ENCODE measurements at places on chromosomes 6 and 20.

GRCh38 chr6:50091641-50092040 lies 41.9 kb upstream of the DEFB112 start:
- no peak for DNase-seq

DNA sequence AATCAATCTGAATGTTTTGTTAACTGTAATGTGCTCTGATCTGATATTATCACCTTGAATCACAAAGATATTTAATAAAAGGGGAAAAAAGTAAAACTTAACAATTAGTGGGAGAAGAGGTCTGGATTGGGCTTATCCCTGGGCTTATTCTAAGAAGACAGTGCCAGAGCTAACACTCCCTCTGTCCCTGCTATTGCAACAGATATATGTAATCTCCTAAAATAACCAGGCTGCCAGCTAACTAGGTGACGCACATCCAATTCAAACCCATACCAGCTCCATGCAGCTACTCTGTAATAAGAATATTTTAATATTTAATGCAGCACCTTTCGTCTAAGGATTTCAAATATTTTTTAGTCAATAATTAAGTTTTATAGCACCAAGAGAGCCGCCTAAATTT lies 330.1 kb upstream of the MARCKS start:
- no peak for DNase-seq

- peak; percentile 53 for DNase-seq
These were observed 18.6 kb downstream of the TREML2 start for GRCh38 chr6:41182069-41183034.

GRCh38 chr6:7154341-7155139 lies 46.8 kb downstream of the RREB1 start:
- no peak for DNase-seq

- DNase-seq = no peak
These were observed 1.6 kb downstream of the KCNG1 start for GRCh38 chr20:51021067-51022025.

DNA sequence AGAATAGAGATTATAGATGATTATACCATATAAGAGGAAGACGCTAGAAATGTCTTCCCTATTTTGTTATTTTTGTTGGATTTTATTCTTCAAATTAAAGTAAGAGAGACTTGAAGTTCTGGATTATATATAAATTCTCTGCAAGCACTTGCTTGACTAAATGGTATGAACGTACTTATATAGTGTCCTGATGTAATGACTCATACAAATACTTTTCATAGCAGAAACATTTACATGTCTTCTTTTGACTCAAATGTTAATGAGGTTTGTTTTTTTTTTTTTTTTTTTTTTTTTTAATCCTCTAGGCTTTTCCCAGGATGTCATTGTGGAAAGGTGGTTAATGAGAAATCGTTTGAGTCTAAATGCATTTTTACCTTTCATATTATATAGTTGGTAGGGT lies 55.0 kb downstream of the PDE7B start:
- no peak for DNase-seq

DNA sequence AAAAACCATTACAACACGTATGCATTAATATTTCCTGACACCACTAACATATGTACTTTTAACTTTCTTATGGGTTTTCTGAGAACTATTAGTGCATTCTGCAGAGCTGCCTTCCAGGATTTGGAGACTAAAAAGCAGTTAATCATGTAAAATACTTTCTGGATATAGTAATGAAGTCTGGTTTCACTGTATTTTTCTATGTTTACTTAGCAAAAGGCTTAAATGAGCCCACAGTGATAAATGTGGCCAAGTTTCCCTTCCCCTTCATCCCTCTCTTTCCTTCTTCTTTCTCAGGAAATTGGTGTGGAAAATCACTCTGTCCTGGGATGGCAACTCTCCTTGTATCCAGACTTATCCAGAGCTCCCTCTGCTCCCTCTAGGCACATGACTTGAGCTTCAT lies 29.7 kb upstream of the ENPP1 start:
- DNase-seq = no peak

DNA sequence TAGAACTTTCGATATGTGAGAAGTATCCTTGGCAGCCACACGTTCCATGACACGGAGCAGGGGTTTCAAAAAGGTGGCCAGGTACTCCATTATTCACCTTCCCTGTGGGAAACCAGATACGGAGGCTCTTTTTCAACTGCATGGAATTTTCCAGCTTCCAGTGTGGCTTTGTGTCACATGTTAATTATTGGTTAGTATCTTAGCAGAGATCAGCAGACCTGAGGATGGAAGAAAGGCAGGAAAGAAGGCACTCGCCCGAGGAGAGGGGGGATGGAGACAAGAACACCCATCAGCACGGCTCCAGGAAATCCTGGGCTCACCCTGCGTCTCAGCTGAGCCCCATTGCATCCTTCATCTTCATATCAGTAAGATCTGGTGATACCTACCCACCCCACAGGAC lies 115.5 kb downstream of the PXDC1 start:
- DNase-seq = no peak

GRCh38 chr6:52074155-52074554 lies 13.3 kb downstream of the PKHD1 start:
- DNase-seq = no peak

GRCh38 chr6:129455126-129455769 lies 254.7 kb downstream of the ARHGAP18 start:
- no peak for DNase-seq

GRCh38 chr20:56664796-56665195 lies 35.7 kb downstream of the TFAP2C start:
- DNase-seq = no peak

DNA sequence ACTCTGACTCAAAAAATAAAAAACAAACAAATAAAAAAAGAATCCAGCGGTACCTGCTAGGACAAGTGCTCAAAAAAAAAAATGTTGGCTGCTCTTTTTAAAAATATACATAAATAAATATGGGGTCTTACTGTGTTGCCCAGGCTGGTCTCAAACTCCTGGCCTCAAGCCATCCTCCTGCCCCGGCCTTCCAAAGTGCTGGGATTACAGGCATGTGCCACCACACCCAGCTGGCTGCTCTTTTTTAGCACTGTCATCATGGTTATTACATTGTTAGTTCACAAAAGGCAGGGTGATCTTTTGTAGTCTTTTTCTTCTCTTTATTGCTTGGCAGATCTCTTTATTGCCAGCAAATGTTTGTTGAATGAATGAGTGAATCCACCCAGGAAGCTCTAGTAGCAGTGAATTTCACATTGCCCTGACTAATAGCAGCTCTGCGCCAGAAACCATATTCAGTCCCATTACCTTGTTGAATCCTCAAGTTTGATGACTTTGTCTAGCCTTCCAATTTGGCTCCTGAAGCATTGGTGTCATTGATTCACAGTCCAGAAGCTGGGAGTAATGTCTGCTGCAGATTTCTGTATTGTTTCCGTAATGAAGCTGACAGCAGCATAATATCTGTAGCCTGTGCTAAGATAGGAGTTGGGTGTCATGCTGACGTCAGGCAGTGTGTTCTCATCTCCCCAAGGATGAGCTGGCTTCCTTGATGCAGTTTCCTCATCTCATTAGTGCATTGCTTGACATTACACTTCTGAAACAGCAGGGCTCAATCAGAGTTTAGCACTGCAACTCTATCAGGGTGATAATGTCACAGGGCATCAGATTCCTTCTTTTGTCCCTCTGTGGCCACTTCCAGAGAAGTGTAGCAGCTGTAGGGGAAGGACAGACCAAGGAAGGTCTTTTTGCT lies 84.9 kb upstream of the TGM3 start:
- DNase-seq = no peak

- DNase-seq = no peak
These were observed 6.1 kb upstream of the C6orf58 start for GRCh38 chr6:127570739-127571389.

- no peak for DNase-seq
These were observed 134.9 kb downstream of the TMEM200A start for GRCh38 chr6:130500693-130501092.

- DNase-seq = no peak
These were observed 23.4 kb upstream of the APMAP start for GRCh38 chr20:25015986-25016385.

DNA sequence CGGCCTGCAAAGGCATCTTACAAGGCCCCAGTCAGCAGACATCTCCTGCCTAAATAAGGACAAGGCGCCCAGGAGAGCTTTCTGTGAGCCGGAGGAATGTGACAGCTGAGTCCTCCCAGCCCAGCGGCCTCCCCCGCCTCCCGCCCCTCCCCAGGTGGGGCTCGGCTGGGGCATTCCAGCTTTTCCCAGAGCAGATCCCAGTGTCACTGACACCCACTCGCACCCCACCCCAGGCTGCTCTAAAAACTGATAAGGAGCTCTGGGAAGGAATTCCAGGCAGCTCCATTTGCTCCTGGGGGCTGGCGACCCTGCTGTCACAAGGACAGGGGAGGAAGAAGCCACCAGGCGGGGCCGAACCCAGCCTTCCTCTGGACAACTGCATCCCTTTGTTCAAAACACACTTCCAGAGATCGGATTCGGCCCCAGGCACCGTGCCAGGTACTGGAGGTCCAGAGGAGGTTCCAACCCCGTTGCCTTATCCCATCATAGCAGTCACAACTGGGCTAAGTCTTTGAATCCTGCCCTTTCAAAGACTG lies 49.7 kb downstream of the JPH2 start:
- no peak for DNase-seq

GRCh38 chr6:143965503-143966171 lies 42.4 kb downstream of the PLAGL1 start:
- no peak for DNase-seq

GRCh38 chr20:43171930-43172329 lies 17.8 kb downstream of the PTPRT start:
- no peak for DNase-seq

DNA sequence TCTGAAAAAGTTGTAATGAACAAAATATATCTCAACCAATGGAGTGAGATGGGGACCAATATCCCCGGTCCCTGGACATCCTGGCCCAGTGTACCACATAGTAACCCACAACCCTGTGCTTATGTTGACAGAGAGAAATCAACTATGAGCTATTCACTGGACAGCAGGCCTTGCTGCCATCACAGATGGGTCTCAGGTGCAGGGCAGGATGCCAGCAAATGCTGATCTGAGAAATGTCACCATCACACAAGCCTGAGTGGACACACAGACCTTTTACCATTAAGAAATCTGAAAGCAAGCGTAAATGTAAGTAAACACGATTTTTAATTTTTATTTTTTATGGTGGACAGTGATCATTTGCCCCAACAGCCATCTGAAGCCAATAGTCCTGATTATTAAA lies 9.1 kb downstream of the RPP40 start:
- DNase-seq = no peak

DNA sequence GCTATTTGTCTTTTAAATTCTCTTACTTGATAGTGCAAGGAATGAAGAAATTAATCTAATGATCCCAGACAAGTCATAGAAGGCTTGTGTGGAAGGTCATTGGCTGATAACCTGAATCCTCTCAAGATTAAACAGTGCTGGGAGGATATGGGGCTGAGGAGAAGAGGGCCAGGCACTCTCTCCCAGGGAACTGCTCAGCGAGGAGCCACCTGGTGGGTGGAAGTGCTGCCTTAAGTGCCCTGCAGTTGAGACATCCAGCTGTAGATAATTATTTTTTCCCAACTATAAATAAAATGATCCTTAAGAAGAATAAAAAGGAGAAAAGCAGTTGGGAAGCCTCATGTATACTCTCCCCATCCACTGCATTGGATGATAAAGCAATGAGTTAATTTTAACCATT lies 47.9 kb downstream of the BTBD3 start:
- no peak for DNase-seq

DNA sequence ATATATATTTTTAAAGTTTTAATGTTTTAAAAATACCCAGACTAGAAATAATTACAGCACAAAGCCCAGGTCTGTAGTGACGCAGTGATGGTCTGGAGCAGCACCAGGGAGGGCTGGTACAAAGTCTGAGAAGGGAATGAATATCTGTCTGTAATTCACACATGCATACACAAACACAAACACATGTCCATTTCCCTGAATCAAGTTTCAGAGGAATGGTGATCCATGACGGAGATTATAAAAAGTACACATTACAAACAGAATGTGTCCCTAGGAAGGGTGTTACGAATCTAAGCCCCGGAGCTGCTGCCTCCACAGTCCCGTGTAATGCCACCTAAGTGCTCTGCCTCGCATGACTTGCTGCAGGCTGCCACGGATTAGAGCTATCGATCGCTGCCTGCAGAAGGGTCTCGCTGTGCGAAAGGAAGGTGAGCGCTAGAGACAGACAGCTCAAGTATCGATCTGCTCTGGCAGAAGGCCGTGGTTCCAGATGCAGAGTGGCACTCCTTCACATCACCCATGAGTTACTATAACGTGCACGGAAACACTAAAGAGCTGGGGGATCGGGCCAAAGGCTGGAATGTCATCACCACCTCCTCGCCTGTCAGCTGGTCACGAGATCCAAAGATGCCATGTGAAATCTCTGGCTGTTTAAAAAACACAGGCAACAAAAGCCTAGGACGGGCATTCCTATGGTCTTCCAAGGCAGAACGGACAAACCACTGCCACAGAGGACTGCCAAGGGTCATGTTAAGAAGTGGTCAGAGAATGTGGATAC lies 87.1 kb downstream of the INSM1 start:
- DNase-seq = peak; percentile 85

DNA sequence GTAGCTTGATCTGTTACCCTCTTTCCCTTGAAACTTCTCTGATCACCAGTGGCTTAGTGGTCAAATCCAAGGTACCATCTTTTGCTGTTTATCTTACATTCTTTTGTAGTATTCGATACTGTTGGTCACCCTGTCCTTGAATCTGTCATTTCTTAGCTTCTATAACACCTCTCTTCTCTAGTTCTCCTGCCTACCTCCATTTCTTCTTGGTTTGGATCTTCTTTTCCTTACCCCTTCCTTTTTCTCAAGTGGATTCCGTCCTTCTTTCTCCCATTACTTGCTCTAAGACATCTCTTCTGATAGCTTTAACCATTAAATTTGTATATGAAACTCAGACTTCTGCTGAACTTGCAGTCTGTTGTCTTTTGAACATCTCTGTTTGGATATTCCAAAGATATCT lies 39.9 kb downstream of the QKI start:
- DNase-seq = no peak

DNA sequence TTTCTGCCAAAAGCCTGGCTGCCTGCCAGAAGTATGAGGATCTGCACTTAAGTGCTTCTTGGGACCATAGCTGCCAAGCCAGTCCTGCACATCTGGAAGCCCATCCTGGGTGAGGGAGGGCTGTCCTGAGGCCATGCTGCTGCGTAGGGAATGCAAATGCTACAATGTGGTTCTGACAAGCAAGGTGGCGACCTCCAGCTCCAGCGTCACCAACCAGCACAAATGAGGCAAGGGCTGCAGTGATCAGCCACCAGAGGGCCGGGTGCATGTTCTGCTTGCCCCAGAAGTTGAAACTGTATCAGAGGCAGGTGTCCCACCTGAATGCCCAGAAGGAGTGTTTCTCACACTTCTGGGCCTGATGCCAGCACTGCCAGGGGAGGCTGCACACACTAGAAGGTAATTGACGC lies 99.1 kb upstream of the KCNQ5 start:
- DNase-seq = peak; percentile 88

- DNase-seq = peak; percentile 31
These were observed 1.0 kb downstream of the CALHM6 start for GRCh38 chr6:116461932-116462885.

DNA sequence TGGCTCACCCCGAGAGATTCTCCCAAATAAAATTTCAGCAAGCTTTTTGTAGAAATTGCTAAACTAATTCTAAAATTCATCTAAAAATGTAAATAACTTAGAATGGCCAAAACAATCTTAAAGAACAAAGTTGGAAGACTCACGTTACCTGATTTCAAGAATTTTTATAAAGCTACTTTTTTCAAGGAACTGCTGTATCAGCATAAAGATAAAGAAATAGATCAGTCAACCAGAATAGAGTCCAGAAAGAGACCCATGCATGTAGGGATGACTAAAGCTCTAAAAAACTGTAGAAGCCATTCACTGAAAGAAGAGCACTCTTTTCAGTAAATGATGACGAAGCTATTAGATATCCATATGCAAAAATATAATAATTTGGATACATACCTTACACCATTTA lies 652.1 kb downstream of the TBC1D32 start:
- no peak for DNase-seq
